ENCODE measurements at places on chromosomes 1 and 21.

GRCh38 chr1:38818175-38818976 is 41.2 kb downstream of the RRAGC start:
- peak; percentile 90 for DNase-seq

- DNase-seq, result no peak
These were observed 9.2 kb downstream of the RNF2 start for GRCh38 chr1:185054365-185055060.

GRCh38 chr21:31092832-31093625 is 54.8 kb upstream of the KRTAP19-8 start:
- no peak for DNase-seq

- no peak for DNase-seq
These were observed 51.7 kb upstream of the TARBP1 start for GRCh38 chr1:234530672-234531071.
